ENCODE measurements at places on chromosomes 5 and 9.

GRCh38 chr5:16502866-16503265, 37.3 kb upstream of the ZNF622 start:
- DNase-seq: no peak

DNA sequence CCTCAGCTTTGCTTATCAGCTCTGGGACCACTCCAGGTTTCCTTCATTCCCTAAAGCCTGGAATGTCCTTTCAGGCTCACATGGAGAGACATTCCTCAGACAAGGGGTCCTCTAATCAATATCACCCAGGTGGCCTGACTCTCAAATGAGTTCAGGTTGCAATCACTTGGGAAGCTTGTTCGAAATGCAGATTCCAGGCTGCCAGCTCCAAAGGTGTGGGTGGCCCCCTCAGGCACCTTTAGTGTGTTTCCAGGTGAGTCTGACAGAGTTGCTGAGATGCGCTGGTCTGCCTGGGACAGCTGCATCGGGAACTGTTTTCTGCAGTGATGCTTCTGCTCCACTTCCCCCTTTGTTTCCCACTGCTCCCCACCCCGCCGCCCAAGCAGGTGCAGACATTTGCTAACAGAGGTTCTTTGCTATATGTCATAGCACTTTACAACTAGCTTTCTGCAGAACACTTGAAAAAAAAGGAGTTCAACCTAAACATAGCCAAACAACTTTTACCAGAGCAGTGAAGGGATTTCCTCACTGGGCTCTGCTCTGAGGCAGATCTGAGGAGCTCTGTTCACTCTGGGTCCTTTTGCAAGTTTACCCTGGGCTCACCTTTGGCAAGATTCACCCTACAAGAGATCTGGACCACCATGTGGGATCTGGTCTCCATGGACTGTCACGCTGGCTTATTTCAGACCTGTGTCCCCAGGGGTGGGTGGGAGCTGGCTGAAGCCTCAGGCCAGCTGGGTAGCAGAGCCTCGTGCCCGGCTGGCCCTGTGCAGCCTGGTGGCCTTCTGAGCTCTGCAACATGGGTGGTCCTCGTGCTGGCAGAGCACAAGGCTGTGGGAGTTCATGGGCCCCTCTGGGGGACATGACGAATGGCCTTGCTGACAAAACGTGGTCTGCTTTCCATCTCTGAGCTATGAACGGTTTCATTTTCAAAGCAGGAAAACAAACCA, 539.6 kb downstream of the CCDC171 start:
- DNase-seq: no peak

GRCh38 chr9:7656636-7657035, 142.9 kb downstream of the DMAC1 start:
- no peak for DNase-seq

- DNase-seq: no peak
Measured at GRCh38 chr5:158701406-158702177, 398.1 kb downstream of the EBF1 start.

DNA sequence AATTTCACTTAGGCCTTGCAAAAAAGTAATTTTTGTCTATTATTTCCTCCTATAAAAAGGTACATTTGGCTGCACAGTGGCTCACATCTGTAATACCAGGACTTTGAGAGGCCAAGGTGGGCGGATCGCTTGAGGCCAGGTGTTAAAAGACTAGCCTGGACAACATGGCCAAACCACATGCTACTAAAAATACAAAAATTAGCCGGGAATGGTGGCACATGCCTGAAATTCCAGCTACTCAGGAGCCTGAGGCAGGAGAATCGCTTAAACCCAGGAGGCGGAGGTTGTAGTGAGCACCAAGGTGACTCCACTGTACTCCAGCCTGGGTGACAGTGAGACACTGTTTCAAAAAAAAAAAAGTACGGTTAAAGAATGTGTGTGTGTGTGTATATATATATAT, 15.7 kb downstream of the NUP155 start:
- no peak for DNase-seq

DNA sequence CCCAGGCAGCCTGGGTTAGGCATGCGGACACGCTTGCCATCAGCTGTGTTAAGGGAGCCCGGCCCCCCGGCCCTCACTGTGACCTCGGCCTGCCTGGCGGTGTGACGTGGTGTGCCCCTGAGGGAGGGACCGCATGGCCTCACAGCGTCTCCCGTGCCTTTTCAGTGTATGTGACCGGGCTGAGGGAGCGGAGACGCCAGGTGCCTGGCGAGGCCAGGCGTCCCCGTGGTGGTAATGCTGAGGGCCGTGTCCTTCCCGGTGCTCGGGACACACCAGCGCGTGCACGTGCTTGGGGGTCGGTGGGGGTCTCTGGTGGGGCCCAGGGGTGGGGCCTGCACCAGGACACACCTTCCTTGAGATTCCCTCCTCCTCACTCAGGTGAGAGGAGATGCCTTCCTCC, 10.9 kb downstream of the RNU6ATAC start:
- DNase-seq: no peak

GRCh38 chr9:137433349-137433915, 7.7 kb downstream of the ENTPD8 start:
- no peak for DNase-seq

DNA sequence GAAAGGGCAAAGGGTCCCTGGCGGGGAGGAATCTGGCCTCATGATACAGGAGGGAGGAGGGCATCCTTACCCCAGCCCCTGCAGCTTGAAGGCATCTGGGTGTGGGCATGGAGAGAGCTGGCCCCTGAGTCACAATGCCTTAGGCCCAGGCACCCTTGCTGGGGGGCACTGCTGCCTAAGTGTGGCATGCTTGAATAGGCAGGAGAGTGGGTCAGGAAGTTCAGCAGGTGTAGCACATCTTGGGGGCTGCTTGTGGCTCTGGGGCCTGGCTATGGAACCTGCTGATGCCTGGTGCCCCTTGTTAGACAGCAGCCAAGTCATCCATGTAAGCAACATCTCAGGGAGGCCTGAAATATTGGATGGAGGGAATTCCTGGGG, 63.1 kb downstream of the HSPA4 start:
- DNase-seq: no peak

DNA sequence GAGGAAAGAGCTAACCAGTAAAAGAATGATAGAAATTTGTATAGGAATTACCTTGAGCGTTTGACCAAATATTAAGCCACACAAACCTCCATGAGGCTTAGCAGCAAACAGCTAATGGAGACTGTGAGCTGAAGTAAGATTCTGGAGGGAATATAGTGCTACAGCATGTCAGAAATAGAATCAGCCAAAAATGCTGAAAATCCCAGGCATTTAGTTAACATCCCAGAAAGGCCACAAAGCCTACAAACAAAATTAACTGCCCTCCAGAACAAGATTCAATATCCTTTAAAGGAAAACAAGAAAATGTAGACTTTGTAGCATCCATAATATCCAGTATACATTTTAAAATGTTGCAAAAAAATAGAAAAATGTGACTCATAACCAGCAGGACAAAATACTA, 257.8 kb upstream of the TUSC1 start:
- no peak for DNase-seq

DNA sequence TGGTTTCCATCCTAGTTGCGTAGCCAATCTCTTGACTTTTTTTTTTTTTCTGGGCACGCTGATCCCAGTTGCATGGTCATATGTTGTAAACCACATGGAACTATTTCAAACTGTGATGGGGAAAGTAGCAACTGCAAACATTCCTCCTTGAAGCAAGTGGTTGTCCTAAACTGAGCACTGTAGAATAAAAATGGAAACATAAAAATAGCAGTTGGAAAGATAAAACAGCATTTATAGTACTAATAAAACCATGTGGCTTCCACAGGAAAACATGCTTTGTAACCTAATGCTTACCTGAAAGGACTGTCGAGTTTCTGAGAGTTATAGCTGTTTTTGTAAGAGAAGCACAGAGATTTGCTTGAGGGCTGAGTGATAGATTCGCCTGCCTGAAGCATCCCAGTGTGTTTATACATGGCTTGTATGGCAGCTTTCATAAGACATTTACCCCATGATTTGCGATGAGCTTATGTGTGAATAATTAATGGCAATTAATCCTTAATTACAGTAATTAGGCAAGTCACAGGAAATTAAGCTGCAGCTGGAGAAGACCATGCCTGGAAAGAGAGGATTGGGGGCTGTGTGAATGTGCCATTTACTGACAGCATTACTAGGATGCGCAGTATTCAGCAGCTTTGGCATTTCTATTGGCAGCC, 136.5 kb downstream of the PBX3 start:
- no peak for DNase-seq

DNA sequence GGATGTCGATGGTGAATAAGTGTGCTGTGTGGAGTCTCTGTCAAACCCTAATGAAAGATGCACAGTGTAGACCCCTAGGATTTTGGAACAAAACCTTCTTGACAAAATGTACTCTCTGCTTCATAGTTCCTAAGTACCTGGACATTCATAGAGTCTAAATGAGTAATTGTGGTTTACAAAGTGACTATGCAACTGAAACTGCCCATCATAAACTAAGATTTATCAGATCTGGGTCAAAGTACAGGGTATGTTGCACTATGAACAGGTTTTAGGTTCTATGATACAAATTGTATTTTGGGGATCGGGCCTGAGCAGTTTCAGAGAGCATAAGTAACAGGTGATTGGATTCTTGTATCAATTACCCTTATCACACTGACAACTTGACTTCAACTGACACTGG, 79.4 kb downstream of the LURAP1L start:
- DNase-seq: no peak
